ENCODE measurements at places on chromosomes 7 and 10. TPM values are rescaled to one million over a fixed set of nuclear protein-coding genes. Genes with fewer than 3 reads are reported as not detected.

Gene GTF2IRD1
- total RNA-seq, result 2.2 TPM

Gene SVIL
- total RNA-seq, result 0.74 TPM

Gene PRPS1L1
- total RNA-seq, result not detected

Gene TMEM196
- total RNA-seq, result not detected

Gene CFTR
- total RNA-seq, result not detected

Gene EPDR1
- total RNA-seq, result not detected

Gene CLRN3
- total RNA-seq, result not detected

Gene UBE2D1
- 13.5 TPM for total RNA-seq

Gene AUTS2
- 37.4 TPM for total RNA-seq

Data from B cell (primary cell).